Breast epithelium (tissue), 4 donors: ENCODE measurements at places on chromosomes 5 and 9. TPM values are rescaled to one million over a fixed set of nuclear protein-coding genes. Genes with fewer than 3 reads are reported as not detected.

DNA sequence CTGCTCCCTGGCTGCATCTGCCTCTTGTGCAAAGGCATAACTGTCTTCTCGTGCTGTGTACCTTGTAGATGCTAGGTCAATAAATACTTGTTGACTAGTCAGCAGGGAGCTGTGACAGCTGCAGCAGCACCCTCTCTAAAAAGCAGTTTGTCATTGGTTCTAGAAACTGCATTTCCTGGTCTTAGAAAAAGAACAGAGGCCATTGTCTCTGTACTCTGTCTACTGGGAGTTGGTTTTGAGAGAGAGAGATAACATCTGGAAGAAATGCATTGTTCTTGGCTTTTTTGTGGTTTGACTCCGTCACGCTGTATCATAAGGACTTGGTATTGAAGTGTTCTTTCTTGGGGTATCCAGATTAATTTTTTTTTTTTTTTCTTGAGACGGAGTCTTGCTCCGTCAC lies 32.3 kb downstream of the SH3GLB2 start:
- H3K27ac ChIP-seq = no peak overlapping the region
- H3K4me3 ChIP-seq = no peak overlapping the region
- no peak for DNase-seq
- H3K4me1 ChIP-seq = no peaks in the 10 kb centered on the region

Gene FOXD4
- total RNA-seq = 0.44 TPM

GRCh38 chr5:66796305-66797292 lies 200.4 kb downstream of the MAST4 start:
- no peak overlapping the region for H3K4me3 ChIP-seq
- no peak overlapping the region for H3K27ac ChIP-seq
- no peaks in the 10 kb centered on the region for H3K4me1 ChIP-seq
- no peak for DNase-seq
- H3K36me3 ChIP-seq = no peaks in the 10 kb centered on the region
- H3K27me3 ChIP-seq = no peaks in the 10 kb centered on the region

- H3K27me3 ChIP-seq = no peaks in the 10 kb centered on the region
These were observed 261.6 kb downstream of the ARRDC3 start for GRCh38 chr5:91121347-91121993.

- no peaks in the 10 kb centered on the region for H3K4me1 ChIP-seq
- H3K27ac ChIP-seq = no peak overlapping the region
- H3K36me3 ChIP-seq = no peaks in the 10 kb centered on the region
- no peak for DNase-seq
- H3K27me3 ChIP-seq = no peaks in the 10 kb centered on the region
These were observed 142.3 kb downstream of the DMRTA1 start for GRCh38 chr9:22588918-22589317.

GRCh38 chr5:137466889-137467288 lies 32.2 kb downstream of the SPOCK1 start:
- no peaks in the 10 kb centered on the region for H3K36me3 ChIP-seq

Gene CD74
- total RNA-seq = 393 TPM

GRCh38 chr5:142118155-142118686 lies 9.6 kb downstream of the NDFIP1 start:
- H3K4me3 ChIP-seq = no peak overlapping the region
- no peaks in the 10 kb centered on the region for H3K4me1 ChIP-seq
- DNase-seq = no peak
- H3K36me3 ChIP-seq = no peaks in the 10 kb centered on the region

- H3K4me3 ChIP-seq = no peak overlapping the region
- H3K4me1 ChIP-seq = no peaks in the 10 kb centered on the region
- DNase-seq = no peak
- H3K36me3 ChIP-seq = no peaks in the 10 kb centered on the region
These were observed 20.6 kb downstream of the GNAQ start for GRCh38 chr9:78011049-78011448.

Gene ANKRD34B
- not detected for total RNA-seq

Gene FGFR4
- total RNA-seq = 0.48 TPM

Gene FBXL7
- 10.8 TPM for total RNA-seq

- no peaks in the 10 kb centered on the region for H3K4me1 ChIP-seq
- no peak for DNase-seq
- no peak overlapping the region for H3K27ac ChIP-seq
- no peaks in the 10 kb centered on the region for H3K36me3 ChIP-seq
- no peak overlapping the region for H3K4me3 ChIP-seq
These were observed 84.9 kb downstream of the ADAMTS12 start for GRCh38 chr5:33806738-33807442.

DNA sequence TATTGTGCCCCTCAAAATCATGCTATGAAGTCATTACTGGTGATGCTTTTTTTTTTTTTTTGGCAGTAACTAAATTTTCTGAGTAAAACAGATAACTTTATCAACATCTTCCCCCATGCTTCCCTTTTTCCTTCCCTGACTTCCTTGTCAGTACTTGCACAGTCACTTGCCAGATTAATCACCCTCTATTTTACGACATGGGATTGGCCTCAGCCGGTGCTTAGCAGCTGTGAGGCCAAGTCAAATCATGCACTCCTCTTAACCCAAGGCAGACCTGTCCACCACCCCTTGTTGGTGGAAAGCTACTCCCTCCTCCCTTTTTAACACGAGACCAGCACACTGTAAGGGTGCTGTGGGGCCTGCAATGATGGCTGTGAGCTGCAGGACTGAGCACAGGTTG lies 118.0 kb upstream of the OTULINL start:
- H3K27me3 ChIP-seq = no peaks in the 10 kb centered on the region
- no peaks in the 10 kb centered on the region for H3K36me3 ChIP-seq
- H3K4me3 ChIP-seq = no peak overlapping the region
- H3K4me1 ChIP-seq = no peaks in the 10 kb centered on the region
- peak overlapping the region; percentile 0 for H3K27ac ChIP-seq

DNA sequence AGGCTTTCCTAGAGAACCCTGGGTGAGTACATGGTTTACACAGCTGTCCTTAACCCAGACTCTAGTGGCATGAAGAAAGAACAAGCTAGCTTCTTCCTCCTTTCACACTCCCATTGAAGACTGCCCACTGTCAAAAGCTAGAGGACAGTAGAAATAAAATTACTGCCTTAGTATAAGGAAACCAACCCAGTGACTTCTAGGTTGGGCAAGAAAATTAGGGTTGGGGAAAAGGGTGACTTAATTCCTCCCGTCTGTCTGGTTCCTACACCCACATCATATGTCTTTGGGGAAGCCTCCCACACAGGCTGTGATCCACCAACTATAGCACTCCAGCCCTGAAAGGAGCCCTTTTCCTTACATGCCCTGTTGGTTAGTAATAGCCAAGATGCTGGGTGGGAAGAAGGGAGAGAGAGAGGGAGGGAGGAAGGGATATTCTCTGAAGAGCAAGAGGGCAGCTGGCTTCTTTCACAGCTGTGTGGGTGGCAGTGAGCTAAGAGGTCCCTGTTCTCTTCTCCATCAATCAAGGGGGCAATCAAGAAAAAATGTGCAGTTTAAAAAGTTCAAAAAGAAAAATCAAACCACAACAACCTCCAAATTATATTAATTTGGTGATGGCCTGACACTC lies 21.7 kb downstream of the HBEGF start:
- peak overlapping the region; percentile 96 for H3K27ac ChIP-seq
- H3K36me3 ChIP-seq = no peaks in the 10 kb centered on the region
- H3K4me3 ChIP-seq = no peak overlapping the region
- H3K4me1 ChIP-seq = no peaks in the 10 kb centered on the region

DNA sequence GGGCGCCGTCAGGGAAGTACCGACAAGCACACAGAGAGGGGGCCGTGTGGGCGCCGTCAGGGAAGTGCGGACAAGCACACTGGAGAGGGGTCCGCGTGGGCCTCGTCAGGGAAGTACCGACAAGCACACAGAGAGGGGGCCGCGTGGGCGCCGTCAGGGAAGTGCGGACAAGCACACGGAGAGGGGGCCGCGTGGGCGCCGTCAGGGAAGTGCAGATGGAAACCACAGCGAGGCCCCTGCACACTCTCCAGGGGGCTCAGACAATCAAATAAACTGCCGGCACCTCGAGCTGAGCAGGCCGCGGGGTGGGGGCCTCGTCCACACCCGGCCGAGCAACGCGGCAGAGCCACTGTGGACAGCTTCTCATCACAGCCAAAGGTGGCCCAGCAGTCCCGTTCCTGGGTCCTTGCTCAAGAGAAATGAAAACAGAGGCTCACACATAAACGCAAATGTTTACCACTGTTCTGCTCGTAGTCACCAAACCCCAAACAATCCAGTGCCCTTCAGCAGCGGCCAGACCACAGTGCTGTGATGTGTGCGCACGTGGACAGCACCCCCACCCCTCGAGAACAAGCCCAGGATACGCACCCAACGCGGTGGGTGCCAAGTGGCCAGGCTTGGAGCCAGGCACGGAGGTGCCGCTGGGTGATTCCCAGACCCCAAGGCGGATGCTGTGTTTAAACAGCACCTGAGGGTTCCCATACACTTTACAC lies 24.7 kb downstream of the TPPP start:
- peaks cover 18% of the 10 kb centered on the region for H3K4me1 ChIP-seq
- H3K36me3 ChIP-seq = no peaks in the 10 kb centered on the region
- peak; percentile 28 for DNase-seq
- no peak overlapping the region for H3K4me3 ChIP-seq
- H3K27ac ChIP-seq = no peak overlapping the region

- no peaks in the 10 kb centered on the region for H3K36me3 ChIP-seq
- H3K4me1 ChIP-seq = peaks cover 8% of the 10 kb centered on the region
- peak overlapping the region; percentile 68 for H3K27ac ChIP-seq
These were observed 15.1 kb downstream of the GPSM1 start for GRCh38 chr9:136342181-136343120.

Gene PPIP5K2
- total RNA-seq = 69.1 TPM

- no peaks in the 10 kb centered on the region for H3K36me3 ChIP-seq
- H3K27ac ChIP-seq = no peak overlapping the region
- H3K4me1 ChIP-seq = no peaks in the 10 kb centered on the region
- no peaks in the 10 kb centered on the region for H3K27me3 ChIP-seq
These were observed 53.5 kb downstream of the PHF2 start for GRCh38 chr9:93629920-93630319.

Gene BRIX1
- total RNA-seq = 18.2 TPM

Gene DRD1
- under 0.01 TPM for total RNA-seq

DNA sequence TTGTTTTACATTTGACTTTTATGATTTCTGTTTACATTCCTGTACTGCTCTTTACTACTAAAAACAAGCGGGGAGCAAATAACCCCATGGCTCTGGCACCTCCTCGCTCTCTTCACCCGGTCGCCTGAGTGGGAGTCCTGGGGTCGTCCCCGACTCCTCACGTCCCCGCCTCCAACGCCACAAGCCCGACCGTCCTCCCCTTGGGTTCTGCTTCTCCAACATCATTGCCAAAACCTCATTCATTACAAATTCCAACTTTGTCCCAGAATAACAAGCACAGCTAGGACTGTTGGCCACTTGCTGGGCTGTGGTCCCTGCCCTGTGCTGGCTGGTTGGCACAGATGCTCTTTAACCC lies 35.1 kb downstream of the MRPL36 start:
- no peaks in the 10 kb centered on the region for H3K36me3 ChIP-seq
- no peaks in the 10 kb centered on the region for H3K4me1 ChIP-seq
- DNase-seq = no peak
- no peak overlapping the region for H3K4me3 ChIP-seq
- no peaks in the 10 kb centered on the region for H3K27me3 ChIP-seq

DNA sequence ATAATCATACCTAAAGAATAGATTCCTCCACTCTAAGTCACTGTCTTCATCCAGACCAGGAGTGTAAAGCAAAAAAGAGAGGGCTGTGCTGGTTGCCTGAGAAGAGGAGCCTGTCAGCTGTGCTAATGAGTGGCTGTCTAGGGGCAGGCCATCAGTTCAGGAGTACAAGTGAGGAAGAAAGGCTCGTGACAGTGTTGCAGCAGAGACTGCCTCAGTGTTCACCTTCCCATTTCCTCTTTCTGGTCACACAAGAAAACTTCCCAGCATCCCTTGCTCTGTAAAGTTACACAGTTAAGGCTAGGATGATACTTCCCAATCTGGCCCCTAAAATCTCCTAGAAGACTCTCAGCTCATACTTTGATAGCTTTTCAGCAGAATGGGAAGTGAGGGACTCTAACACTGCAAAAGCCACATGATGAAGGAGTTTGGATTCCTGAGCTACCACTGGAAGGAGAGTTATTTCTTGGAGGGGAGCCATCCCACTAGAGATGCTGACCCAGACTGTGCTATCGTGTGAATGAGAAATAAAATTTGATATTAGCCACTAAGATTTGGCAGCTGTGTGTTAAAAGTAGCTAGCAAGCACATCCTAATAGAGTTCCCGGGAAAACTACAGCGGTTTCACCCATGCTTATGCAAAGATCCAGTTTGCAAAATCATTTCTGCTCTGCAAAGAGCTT lies 67.1 kb downstream of the ADAMTS12 start:
- no peak for DNase-seq
- H3K27me3 ChIP-seq = no peaks in the 10 kb centered on the region
- H3K4me1 ChIP-seq = no peaks in the 10 kb centered on the region
- H3K36me3 ChIP-seq = no peaks in the 10 kb centered on the region

GRCh38 chr5:138339464-138339863 lies 1.4 kb downstream of the FAM53C start:
- H3K27ac ChIP-seq = peak overlapping the region; percentile 99
- H3K27me3 ChIP-seq = no peaks in the 10 kb centered on the region
- DNase-seq = no peak

DNA sequence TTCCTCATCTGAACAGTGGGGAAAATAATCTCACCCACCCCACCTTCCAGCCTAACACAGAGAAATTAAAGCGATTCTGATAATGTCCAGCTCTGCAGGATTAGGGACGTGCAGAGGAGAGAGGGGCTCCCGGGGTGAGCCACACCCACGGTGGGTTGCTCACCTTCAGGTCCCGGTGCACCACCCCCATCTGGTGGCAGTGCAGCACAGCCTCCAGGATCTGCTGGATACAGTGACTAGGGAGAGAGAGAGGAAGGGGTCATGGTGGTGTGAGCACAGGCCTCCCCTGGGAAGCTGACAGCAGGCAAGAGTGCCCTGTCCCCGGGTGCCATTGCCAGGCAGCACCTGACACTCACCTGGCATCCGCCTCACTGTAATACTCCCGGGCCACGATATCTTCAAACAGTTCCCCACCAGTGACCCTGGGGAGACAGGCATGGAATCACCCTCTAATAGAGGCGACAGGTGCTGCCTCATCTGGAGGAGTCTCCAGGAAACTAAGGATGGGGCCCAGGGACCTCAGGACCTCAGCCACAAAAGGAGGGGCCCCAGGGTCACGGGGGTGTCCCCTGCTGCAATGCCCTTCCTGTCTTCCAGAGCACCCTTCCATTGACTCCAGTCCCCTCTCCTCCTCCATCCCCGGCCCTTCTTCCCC lies 33.0 kb downstream of the CAMK2A start:
- no peaks in the 10 kb centered on the region for H3K36me3 ChIP-seq
- H3K4me1 ChIP-seq = no peaks in the 10 kb centered on the region
- no peak for DNase-seq
- H3K27ac ChIP-seq = no peak overlapping the region

DNA sequence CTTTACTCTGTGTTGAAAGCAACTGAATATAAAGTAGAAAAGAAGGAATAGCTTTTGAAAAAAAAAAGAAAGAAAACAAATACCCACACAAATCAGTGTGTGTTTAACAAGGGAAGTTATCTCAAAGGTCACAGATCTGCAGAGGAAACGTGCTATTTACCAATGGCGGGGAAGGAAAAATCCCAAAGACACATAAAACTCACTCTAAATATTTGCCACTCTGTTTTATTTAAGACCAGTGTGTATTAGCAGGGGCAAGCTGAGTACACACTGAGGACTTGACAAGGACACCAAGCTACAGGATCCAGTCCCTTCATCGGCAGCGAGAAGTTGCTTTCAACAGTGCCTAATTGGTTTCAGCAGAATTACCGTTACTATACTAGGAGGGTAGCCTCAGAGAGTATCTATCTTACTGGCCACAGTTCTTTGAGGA lies 252.5 kb downstream of the DEPDC1B start:
- H3K36me3 ChIP-seq = no peaks in the 10 kb centered on the region
- no peak overlapping the region for H3K4me3 ChIP-seq
- no peaks in the 10 kb centered on the region for H3K4me1 ChIP-seq
- DNase-seq = no peak
- no peaks in the 10 kb centered on the region for H3K27me3 ChIP-seq
